Uterus (tissue), 4 donors: ENCODE measurements at places on chromosomes 2 and 18.
A peak's percentile ranks its signal among the peaks of the same experiment; 100 is the strongest.

- DNase-seq = no peak
Measured at GRCh38 chr2:205957452-205958154, 128.4 kb downstream of the INO80D start.

DNA sequence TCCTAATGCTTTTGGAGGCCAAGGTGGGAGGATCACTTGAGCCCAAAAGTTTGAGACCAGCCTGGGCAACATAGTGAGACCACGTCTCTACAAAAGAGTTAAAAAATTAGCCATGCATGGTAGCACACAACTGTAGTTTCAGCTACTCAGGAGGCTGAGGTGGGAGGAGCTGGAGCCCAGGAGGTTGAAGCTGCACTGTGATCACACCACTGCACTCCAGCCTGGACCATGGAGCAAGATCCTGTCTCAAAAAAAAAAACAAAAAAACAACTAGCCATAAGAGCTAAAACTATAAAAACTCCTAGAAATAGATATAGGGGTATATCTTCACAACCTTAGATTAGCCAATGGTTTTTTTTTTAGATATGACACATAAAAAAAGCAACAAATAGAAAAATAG is 16.9 kb upstream of the COL6A3 start:
- DNase-seq = no peak

DNA sequence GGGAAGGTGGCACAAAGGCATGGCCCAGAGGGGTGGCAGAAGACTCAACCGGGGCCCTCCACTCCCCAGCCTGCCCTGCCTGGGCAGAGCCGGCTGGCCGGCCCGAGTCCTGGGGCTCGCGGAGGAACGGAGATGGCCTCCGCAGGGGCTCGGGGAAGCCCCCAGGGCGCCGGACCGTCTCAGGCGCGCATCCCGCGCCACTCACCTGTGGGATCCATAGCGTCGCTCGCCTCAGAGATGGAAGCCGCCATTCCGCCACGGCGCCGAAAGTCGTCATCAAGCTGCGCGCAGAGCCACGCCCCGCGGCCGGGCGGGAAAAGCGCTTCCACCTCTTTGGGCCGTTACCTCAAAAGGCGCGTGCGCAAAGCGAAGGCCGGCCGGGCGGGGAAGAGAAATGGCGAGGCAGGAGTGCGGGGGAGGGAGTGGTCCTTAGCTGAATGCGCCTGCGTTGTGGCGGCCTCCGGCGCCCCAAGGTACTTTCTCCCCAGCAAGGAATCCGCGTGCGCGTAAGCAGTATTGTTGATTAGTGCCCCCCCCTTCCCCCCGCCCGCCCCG is at the start of gene SMPD4:
TSS of gene SMPD4 (minus strand) at position 278 of the 555 bp plus-strand sequence. CDS start 5,010 bp downstream, outside the sequence.
- peak; percentile 98 for DNase-seq

DNA sequence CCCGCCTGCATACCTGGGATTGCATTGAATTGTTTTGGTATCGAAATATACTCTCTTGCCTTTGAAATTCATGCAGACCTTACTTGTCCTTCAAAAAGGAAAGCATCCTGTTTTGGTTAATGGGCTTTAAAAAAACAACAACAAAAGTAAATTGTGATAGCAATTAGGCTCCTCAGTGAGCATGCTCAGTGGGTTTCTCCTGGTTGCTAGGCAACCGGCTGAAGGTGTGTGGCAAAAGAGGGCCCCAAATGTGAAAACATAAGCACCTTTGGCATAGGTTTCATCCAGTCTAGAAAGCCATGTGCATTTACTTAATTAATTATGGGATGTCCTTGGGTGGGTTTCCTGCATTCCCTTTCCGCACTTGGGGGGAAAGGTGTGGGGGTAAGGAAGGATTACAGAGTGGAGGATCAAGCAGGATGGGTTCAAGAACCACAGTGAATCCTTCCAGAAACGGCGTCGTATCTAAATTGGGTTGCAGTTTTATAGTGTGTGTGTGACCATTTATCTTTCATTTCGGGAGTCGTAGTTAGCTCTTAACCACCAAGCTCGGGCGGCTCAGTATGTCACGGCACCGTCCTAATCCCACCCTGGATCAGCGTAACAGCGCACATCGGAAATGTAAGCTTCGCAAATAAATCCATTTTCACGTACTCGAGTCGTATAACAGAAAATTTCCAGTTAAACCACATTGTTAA is 274.9 kb upstream of the TCF4 start:
- DNase-seq = no peak

- no peak for DNase-seq
Measured at GRCh38 chr2:505941-506340, 171.3 kb downstream of the TMEM18 start.

GRCh38 chr2:205869439-205869838 is 187.1 kb downstream of the NRP2 start:
- DNase-seq = no peak

DNA sequence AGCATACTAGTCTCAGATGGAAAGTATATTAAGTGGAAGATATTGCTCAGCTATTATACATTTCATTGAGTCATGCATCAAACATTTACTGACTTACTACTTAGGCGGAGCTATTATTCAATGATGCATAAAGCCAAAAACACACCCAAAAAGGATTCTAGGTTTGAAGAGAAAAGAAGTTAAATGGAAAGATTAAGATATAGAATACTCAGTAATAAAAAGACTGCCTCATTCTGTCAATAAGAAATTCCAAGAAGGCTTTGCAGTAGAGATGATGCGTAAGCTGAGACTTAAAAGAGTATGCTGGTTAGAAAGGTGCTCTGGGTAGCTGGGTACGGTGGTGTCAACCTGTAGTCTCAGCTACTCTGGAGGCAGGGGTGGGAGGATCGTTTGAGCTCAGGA is 27.6 kb downstream of the STK17B start:
- no peak for DNase-seq

- no peak for DNase-seq
Measured at GRCh38 chr2:238387332-238387731, 39.4 kb upstream of the ASB1 start.

DNA sequence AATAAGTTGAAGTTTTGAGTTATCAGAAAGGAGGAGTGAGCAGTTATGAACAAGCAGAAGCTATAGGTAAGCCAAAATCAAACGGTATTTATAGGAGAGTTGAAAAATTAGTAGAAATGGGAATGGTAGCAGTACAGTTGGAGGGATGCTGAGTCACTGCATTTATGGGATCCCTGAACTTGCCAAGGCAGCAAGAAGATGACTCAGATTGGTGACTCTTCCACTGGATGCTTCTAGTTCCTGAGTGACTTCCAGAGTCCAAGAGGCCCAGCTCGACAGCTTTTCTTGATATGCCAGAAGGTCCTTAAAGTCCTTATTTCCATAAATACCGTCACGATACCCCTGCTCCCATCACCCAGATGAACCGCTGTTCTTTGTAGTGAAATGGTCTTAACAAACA is 31.1 kb upstream of the ACTR3 start:
- DNase-seq = no peak

DNA sequence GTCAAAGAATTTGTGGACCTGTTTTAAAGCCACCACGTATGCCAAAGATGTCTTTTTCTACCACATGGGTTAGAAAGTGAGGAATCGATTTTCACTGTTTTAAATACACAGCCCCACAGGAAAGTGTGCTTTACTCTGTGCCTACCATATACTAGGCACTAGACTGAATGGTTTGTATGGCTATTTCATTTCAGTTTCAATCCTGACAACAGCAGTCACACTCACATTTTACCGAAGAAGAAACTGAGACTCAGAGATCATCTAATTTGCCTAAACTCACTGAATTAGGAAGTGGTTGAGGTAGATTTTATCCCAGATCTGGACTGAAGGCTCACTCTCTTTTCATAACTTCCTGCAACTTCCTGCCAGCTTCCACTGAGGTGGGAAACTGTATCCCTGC is 176.4 kb downstream of the ALK start:
- DNase-seq = no peak
